ENCODE measurements at places on chromosomes 16 and 17.

DNA sequence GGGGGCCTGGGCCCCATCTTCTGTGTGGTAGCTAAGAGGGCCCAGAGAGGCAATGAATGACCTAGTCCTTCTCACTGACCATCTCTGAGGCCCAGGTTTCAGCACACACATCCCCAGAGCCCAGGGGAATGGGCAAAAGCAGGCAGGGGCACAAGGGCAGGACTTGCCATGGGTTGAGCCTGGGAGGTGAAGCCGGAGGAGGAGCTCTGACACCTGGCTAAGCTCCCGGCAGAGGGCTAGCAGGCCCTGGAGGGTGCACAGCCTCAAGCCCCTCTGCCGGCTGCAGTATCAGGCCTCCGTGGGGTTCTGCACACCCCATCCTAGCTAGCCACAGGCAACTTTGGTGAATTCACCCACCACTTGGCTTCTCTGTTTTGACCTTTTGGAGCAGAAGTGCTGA lies 5.3 kb downstream of the SRCIN1 start:
- DNase-seq, result no peak

GRCh38 chr17:19513897-19514488 lies 19.7 kb upstream of the SLC47A1 start:
- peak; percentile 30 for DNase-seq

DNA sequence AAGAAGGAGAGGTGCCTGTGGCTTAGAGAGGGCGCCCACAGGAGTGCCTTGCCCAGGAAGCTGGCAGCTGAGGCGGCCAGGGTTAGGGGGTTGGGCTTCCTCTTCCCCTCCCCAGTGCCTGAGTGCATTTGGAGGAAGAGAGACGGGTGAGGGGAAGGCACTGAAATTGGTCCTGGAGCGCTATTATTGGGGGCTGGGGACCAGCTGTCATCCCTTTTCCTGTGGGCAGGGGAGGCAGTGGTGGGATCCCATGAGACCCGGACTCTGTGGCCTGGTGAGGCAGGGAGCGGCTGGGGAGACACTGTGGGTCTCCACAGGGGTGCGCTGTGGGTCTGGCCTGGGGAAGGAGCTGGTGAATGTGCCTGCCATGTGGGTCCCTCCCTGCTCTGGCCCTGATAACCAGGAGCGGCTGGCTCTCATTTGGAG lies 259.7 kb downstream of the SEC14L1 start:
- peak; percentile 69 for DNase-seq

DNA sequence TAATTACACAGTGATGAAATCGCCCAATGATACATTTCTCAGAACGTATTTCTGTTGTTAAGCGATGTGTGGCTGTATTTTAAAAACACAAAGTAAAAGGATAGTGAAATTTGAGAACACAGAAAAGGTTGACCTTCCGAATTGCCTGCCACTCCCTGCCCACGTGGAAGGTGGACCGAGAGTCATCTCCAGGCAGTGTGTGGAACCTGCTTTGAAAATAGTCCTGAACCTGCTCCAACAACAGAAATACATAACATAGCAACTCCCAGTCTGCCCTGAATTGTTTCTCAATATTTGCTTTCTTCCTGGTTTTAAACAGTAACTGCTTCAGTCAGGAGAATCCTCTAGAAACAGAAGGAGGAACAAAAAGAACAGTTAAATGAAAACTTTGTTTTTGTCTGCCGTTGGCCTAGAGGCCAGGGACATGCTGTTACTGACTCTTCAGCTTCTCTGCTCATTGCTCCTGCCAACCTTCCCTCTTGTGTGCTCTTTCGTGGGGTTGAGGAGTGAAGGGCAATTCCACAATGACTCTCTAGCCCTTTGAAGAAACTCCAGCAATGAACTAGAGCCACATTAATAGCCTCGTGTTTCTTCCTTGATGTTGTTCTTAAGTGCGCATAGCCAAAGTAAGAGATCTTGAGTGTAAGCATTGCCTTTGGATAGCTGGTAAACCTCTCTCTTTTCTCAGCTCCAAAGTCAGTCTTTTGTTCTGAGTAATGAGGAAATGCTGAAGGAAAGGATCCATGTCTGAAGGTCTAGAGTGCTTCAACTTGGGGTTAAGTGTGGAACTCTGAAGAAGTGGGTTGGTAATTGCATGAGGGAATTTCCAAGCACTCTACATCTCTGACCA lies 452.5 kb upstream of the CCL2 start:
- no peak for DNase-seq

- DNase-seq, result no peak
Observed at GRCh38 chr16:60989592-60989991, 1046.6 kb downstream of the CDH8 start.

- DNase-seq, result no peak
Observed at GRCh38 chr17:47987240-47987835, 16.4 kb downstream of the CDK5RAP3 start.

DNA sequence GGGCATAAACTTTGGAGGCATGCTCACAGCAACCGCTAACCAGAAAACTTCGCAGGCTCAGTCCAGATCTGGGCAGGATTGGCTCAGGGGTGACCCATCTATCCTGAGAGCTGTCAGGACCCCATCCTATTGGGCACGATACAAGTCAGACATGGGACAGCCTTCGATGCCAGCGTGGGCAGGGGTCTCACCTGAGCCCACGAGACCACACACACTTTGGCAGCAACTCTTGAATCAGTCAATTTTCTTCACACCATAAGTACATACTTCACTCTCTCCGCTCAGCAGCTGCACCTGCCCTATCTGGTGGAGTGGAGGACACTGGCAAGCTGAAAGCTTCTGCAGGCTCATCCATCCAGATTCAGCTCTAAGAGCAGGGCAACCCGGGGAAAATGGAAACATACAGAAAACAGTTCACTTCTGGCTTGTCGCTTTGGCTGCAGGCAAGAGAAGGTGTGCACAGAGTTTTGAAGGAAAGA lies 48.3 kb downstream of the ZFHX3 start:
- DNase-seq, result no peak

GRCh38 chr17:68035131-68035522 lies 408 bp upstream of the KPNA2 start:
- peak; percentile 83 for DNase-seq

DNA sequence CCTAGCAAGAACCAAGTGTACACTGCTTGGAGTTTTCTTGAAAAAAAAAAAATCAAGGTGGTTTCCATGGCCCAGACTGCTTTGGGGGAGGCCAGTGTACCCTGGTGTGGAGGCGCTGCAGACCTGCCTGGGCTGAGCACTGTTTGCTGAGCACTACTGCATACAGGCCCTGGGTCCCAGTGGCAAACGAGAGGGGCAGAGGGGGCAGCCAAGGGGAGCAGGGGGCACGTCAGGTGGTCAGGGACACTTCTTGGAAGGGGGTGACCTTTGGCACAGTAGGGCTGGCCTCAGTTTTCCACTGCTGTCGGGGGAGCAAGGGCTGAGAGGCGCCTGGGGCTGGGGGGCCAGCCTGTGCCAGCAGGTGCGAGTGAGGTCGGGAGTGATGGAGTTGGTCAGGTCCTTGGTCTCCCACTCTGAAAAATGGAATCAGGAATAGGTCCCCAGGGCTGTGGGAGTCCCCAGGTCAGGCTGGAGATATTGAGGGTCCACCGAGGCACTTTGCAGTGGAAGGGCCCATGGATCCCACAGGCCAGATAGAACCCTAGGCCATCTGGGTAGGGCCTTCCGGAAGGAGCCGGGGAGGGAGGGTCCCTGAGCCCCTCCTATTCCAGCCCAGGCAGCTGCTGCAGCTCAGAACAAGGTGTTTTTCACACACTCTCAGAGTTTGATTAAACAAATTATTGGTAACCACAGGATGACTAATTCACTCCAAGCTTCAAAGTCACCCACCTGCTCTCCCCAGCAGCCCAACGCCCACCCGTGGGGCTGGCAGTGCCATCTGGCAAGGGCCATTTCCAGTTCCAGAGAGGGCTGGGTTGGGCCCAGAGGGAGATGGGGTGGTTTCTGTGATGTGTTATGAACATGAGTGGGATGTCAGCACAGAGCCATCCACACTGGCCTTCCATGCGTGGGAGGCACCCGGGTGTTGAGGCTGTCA lies 3.5 kb downstream of the ZFPM1 start:
- DNase-seq, result peak; percentile 44

GRCh38 chr17:41009301-41009760 lies 403 bp upstream of the KRTAP3-1 start:
- DNase-seq, result no peak

- DNase-seq, result no peak
Observed at GRCh38 chr17:1022278-1023024, 25.5 kb downstream of the TIMM22 start.

DNA sequence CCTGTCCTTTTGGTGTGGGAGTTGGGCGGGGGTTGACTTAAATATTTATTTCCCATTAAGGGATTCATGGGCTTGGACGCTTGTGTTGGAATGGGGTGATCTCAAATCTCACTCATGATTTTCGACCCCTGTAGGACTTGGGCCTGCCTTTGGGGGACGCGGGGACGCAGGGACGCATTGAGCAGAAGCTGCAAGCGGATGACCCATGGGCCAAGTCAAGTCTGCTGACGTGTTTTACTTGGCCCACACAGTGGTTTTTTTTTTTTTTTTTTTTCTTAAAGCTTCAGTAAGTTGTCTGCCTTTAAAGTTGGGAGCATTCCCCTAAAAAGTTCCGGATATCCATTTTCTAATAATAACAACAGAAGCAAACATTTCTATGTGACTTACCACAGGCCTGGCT lies 28.9 kb downstream of the CMIP start:
- DNase-seq, result no peak

DNA sequence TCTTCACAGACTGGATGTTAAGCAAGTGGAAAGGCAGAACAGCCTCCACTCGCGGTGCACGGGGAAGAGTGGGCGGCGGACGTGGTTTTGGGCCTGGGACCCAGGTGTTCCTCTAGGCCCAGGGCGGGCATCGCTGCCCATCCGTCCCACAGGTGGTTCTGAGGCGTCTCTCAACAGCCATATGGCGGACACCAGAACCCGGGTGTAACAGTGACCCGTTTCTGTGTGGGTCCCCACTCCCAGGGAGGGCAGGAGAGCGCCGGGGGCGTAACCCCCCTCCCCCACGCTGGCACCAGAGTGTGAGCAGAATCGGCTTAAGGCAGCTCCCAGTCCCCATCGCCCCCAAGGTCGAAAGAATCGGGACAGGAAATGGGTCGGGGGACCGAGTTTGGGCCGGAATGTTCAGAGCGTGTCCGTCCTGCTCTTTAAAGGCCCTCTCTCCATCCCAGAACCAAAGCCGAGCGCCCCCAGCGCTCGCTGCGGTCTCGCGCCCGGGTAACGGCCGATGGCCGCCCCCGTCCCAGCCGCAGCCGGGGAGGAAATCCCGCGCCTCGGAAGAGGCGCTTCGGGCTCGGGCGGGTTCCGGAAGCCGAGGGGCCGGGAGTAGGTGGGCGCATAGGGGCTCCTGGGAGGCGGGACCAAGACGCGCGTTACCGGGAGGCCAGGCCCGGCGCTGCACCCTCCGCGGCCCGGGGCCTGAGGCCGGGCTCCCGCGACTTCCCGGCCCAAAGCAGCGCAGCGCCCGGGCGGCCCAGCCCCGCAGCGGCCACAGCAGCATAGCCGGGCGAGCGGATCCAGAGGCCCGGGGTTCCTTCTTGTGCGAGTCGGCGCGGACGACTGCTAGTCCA lies at the start of gene TK2:
Gene TK2 (minus strand): TSS at position 839 of the 848 bp plus-strand sequence. CDS start 61 bp downstream, at position 778.
- peak; percentile 36 for DNase-seq

DNA sequence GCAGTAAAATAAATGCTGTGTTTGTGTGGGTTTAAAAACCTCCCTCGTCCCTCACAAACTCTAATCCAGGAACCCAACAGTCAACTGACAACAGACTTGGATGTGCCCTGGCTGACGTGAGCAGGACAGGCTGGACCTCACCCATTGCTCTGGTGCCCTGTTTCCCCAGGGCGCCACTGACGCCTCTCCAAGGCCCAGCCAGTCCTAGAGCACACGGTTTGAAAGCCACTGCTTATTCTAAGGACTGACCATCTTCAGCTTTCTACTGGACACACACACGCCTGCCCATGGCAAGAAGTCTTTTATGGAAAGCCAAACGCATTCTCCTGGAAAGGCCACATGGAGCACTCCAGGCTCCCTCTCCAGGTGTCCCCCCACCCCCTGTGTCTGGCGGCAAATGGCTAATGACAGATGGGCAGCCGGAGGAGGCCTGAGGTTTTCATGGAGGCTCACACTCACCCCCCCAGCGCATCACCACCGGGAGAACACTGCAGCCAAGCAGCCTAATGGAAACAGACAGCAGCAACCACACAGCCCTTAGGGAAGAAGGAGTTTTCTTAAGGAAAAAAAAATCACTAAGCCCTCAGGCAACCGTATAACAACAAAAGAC lies 319.2 kb downstream of the SOX9 start:
- DNase-seq, result no peak

GRCh38 chr16:11977376-11978041 lies 975 bp downstream of the SNX29 start:
- DNase-seq, result no peak

DNA sequence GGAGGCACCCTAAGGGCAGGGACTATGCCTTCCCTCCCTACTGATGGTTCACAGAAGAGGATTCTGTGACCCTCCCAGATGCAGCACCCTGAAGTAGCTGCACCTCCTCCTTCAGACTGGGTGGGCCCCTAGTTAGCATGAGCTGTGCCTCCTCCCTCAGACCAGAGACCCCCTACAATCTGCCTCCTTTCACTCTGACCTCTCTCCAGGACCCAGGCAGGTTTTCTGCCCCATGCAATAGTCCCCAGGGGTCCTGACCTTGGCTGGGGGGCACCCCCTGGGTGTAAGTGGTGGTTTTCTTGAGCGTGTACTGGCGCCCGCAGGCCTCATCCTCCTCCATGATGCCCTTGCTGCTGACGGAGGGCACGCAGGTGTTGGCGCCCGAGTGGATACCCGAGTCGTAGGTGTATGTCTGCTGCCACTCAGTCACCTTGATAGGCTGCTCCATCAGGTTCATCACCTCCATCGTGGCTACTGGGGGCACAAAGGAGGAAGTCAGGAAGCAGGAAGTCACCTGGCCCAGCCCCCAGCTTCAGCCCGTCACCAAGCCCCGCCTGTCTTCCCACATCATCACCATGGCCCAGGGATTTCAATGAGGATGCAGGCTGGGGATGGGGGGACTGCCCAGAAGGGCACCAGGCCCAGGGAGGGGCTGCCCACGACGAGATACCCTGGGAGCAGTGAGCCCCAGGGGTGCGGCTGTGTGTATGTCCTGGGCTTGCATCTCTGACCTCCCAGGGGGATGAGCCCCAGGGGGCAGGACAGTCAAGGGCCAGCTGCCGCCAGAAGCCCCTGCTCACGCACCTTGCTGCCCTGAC lies 14.9 kb downstream of the JUP start:
- DNase-seq, result no peak

GRCh38 chr16:57571098-57571497 lies 28.7 kb downstream of the ADGRG5 start:
- DNase-seq, result no peak

DNA sequence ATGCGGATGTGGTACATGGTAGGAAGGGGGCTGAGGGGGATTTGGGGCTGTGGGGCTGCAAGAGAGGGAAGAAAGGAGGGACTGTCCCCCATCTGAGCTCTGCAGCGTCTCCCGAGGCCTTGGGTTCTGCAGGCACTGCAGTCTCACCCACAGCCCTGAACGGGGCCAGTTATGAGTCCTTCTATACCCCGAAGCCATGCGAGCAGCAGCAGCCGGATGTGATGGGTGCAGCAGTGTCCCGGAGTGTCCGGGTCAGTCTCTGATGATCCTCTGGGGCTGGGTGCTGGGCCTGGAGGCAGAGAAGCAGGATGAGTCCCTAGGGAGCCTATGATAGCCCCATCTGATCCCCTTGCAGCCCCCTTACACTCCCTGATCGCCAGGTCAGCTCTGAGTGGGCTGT lies 41.5 kb downstream of the CPNE2 start:
- no peak for DNase-seq
